ENCODE measurements at places on chromosomes 16 and 17. TPM values are rescaled to one million over a fixed set of nuclear protein-coding genes. Genes with fewer than 3 reads are reported as not detected.
A peak's percentile ranks its signal among the peaks of the same experiment; 100 is the strongest.

The MT1M gene
- not detected for total RNA-seq

The TMEM204 gene
- 124 TPM for total RNA-seq

GRCh38 chr17:83109793-83110645 lies 30.6 kb downstream of the METRNL start:
- H3K4me3 ChIP-seq: no peak overlapping the region
- H3K27ac ChIP-seq: no peak overlapping the region
- no peak for DNase-seq
- no peaks in the 10 kb centered on the region for H3K36me3 ChIP-seq
- no peaks in the 10 kb centered on the region for H3K27me3 ChIP-seq

GRCh38 chr17:38550661-38551060 lies 55.1 kb downstream of the SRCIN1 start:
- no peak overlapping the region for H3K27ac ChIP-seq
- H3K36me3 ChIP-seq: no peaks in the 10 kb centered on the region
- H3K27me3 ChIP-seq: no peaks in the 10 kb centered on the region

DNA sequence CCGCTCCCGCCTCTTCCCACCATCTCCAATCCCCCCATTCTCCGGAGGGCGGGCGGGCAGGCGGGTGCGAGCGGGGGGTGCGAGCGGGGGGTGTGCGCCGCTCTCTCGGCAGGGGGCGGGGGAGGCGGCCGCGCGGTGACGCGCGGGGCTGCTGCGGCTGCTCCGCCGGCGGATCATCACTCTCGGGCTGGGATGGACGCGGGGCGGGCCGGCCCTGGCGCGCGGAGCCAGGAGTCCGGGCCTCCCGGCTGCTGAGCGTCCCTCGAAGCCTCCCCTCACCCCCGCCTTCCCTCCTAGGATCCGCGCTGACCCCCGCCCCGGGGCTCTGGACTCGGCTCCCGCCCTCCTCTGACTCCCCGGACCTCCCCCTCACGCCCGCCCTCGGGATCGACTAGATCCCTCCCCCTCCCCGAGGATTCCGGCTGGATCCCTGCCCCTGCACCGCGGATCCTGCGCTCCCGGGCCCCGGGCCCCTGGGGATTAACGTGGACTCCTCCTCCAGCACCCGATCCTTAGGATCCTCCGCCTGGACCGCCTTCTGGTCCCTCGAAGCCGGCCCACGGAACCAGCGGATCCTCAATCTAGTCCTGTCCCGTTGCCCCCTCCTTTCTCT lies 946 bp upstream of the TMEM256 start:
- H3K27ac ChIP-seq: peak overlapping the region; percentile 51
- DNase-seq: peak; percentile 83
- H3K4me1 ChIP-seq: peaks cover 17% of the 10 kb centered on the region
- no peaks in the 10 kb centered on the region for H3K27me3 ChIP-seq

DNA sequence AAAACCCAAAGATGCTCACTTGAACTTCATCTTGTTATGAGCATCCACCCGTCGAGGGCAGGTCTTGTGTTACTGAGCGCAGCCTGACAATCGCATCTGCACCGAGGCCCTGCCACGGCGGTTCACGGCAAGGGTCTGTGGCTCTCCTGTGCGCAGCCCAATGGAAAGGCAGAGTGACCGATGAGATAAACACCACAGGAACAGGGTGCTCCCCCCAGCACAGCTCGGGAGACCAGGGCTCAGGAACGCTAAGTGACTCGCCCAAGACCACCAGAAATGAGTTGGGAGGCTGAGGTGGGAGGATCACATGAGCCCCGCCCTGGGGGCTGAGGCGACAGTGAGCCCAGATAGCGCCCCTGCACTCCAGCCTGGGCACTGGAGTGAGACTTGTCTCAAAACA lies 134.7 kb downstream of the ANKRD11 start:
- H3K27ac ChIP-seq: no peak overlapping the region
- no peak overlapping the region for H3K4me3 ChIP-seq
- peaks cover 88% of the 10 kb centered on the region for H3K4me1 ChIP-seq
- H3K36me3 ChIP-seq: peaks cover 3% of the 10 kb centered on the region
- no peak for DNase-seq

GRCh38 chr16:70701596-70701995 lies 15.7 kb upstream of the MTSS2 start:
- DNase-seq: no peak
- H3K4me1 ChIP-seq: no peaks in the 10 kb centered on the region
- no peak overlapping the region for H3K4me3 ChIP-seq
- H3K27ac ChIP-seq: no peak overlapping the region
- no peaks in the 10 kb centered on the region for H3K27me3 ChIP-seq

DNA sequence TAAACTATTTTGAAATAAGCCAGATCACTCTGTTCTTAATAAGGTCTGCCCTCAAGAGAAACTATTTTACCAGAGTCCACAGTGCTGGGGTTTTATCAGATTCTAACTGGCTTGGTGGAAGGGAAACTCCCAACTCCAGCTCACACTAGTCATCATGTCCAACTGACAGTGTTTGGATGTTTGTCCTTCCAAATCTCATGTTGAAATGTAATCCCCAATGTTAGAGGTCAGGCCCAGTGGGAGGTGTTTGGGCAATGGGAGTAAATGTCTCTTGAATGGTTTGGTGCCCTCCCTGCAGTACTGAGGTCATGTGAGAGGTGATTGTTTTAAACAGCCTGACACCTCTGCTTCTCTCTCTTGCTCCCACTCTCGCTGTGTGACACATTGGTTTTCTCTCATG lies 1301.0 kb upstream of the CDH8 start:
- no peak for DNase-seq
- H3K36me3 ChIP-seq: no peaks in the 10 kb centered on the region
- no peak overlapping the region for H3K4me3 ChIP-seq
- no peaks in the 10 kb centered on the region for H3K27me3 ChIP-seq
- H3K4me1 ChIP-seq: no peaks in the 10 kb centered on the region

- no peaks in the 10 kb centered on the region for H3K27me3 ChIP-seq
- H3K36me3 ChIP-seq: peaks cover 6% of the 10 kb centered on the region
- no peak for DNase-seq
- peaks cover 47% of the 10 kb centered on the region for H3K4me1 ChIP-seq
- no peak overlapping the region for H3K4me3 ChIP-seq
- H3K27ac ChIP-seq: no peak overlapping the region
These were observed 15.6 kb downstream of the SBK1 start for GRCh38 chr16:28307936-28308335.

DNA sequence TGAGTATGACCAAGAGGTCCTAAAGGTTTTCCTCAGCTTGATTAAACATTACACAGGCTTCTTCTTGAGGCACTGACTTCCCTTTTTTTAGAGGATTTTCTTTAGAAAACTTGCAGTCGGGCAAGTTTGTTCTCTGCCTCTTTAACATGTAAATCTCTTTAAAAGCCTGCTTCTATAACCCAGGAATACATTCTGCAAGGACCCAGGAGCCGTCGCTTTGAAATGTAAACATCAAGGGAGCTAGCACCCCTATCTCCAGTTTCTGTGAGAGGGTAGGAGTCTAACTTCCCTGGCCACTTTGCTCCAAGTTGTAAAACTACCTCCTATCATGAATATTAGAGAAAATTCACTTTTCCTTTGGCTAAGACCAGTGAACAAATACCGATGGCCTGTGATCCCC lies 201.5 kb upstream of the CPHXL start:
- no peaks in the 10 kb centered on the region for H3K36me3 ChIP-seq
- H3K4me1 ChIP-seq: no peaks in the 10 kb centered on the region
- no peaks in the 10 kb centered on the region for H3K27me3 ChIP-seq
- DNase-seq: no peak
- no peak overlapping the region for H3K27ac ChIP-seq

DNA sequence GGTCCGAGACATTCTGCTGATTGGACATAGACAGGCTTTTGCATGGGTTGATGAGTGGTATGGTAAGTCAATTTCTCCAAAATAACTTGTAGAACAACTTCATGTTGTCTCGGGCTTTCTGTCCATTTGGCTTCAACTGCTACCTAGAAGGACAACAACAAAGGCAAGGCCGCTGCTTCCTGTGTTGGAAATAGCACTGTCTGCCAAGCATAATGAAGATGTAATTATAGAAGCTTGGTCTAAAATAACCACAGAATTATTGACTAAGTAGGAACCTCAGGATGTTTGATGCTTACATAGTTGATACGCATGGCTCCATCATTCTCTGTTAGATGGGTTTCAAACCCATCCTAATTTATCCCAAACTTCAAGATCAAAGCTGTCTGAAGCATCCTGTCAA lies 42.3 kb upstream of the NOL11 start:
- no peaks in the 10 kb centered on the region for H3K27me3 ChIP-seq
- no peak overlapping the region for H3K27ac ChIP-seq
- no peak for DNase-seq
- H3K4me1 ChIP-seq: no peaks in the 10 kb centered on the region

DNA sequence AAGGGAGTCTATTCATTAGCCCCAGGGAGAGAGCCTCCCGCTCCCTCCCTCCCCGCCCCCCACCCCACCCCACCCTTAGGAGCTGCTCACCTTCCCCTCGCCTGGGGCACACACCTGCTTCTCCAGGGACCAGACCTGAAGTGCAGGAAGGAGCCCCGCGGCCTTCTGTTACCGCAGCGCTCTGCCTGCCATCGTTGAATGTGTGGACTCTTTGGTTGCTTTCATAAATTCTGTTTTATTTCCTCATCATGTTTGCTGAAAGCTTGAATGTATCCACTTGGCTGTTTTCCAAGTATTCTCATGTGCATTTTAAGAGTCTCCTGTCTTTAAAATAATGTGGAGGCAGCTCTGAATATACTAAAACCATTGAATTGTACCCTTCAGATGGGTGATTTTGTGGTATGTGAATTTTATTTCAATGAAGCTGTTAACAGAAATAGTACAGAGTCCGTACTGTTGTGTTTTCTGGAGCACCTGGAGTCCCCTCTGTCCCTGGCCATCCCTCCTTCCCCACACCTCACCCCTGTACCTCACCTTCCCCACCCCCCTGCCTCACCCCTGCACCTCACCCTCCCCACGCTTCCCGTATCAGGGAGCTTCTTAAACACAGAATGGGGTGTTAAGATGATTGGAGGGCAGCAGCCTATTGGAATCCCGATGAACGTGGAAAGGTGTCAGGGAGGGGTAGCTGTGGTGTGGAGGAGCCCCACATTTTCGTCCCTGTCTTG lies 25.5 kb downstream of the RAB11FIP3 start:
- H3K27ac ChIP-seq: no peak overlapping the region
- H3K27me3 ChIP-seq: no peaks in the 10 kb centered on the region
- no peak overlapping the region for H3K4me3 ChIP-seq
- H3K4me1 ChIP-seq: no peaks in the 10 kb centered on the region
- no peaks in the 10 kb centered on the region for H3K36me3 ChIP-seq
- DNase-seq: no peak

DNA sequence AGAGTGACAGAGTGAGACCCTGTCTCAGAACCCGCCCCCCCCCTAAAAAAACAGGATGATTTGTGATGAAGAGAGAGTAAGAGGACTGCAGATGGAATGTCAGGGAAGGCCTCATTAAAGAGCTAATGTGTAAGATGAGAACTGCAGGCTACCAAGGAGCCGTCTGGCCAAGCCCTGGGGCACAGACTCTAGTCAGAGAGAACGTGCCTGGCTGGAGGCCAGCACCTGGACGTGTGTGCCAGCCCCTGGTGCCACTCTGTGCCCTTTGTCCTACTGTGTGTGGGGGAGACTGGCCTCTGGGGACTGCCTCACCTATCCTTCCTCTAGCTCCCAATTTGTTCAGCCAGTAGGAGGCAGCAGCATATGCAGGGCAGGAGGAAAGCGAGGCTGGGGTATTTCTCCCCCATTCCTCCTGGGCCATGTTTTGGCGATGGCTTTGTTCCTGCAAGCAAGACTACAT lies 37.1 kb downstream of the KNOP1 start:
- H3K4me3 ChIP-seq: no peak overlapping the region
- peaks cover 9% of the 10 kb centered on the region for H3K36me3 ChIP-seq
- no peak overlapping the region for H3K27ac ChIP-seq
- no peaks in the 10 kb centered on the region for H3K4me1 ChIP-seq
- H3K27me3 ChIP-seq: no peaks in the 10 kb centered on the region
- no peak for DNase-seq

GRCh38 chr17:19569785-19570543 lies 36.3 kb downstream of the SLC47A1 start:
- no peak overlapping the region for H3K27ac ChIP-seq
- H3K4me1 ChIP-seq: no peaks in the 10 kb centered on the region
- DNase-seq: no peak
- H3K27me3 ChIP-seq: no peaks in the 10 kb centered on the region
- H3K36me3 ChIP-seq: no peaks in the 10 kb centered on the region
- H3K4me3 ChIP-seq: no peak overlapping the region

DNA sequence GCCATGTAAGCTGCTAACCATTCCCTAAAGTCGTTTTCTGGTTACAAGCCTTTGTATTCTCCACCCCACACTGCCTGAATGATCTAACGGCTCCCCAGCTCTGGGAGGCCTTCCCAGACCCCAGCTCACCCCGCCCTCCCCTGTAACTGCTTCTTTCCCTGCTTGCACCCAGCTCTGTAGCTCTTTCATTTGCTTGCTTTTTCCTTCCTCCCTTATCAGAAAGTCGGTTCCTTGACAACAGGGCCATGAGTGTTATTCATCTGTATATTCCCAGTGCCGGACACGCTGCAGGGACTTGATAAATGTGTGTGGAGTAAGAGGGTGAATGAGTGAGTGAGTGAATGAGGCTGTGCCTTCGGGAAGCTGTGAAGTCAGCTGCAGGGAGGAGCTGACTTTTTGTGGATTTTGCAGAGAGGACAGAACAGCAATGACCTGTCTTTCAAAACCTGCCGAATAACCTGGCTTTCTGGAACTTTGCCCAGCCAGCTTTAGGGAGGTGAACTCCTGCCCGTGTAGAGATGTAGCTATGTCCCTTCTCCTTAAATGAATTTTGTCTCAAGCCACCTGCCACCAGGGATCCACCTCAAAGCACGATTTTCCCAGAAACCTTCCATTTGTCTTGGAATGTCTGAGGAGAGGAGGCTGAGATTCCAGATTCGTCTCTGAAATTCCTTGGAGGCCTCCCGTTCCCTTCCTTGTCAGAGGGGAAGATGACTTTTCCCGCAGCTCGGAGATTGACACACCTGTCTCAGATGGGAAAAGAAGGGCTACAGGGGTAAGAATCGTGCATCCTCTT lies 20.0 kb upstream of the CACNG4 start:
- no peaks in the 10 kb centered on the region for H3K4me1 ChIP-seq
- no peak for DNase-seq
- H3K27me3 ChIP-seq: peaks cover 6% of the 10 kb centered on the region
- no peaks in the 10 kb centered on the region for H3K36me3 ChIP-seq

GRCh38 chr17:41329279-41329948 lies 13.9 kb upstream of the KRTAP17-1 start:
- no peaks in the 10 kb centered on the region for H3K36me3 ChIP-seq
- H3K4me3 ChIP-seq: no peak overlapping the region
- H3K27ac ChIP-seq: no peak overlapping the region
- H3K4me1 ChIP-seq: peaks cover 63% of the 10 kb centered on the region

GRCh38 chr16:81477697-81478693 lies 33.4 kb downstream of the CMIP start:
- no peak overlapping the region for H3K4me3 ChIP-seq
- H3K27me3 ChIP-seq: no peaks in the 10 kb centered on the region
- no peak for DNase-seq
- peaks cover 63% of the 10 kb centered on the region for H3K4me1 ChIP-seq
- H3K36me3 ChIP-seq: no peaks in the 10 kb centered on the region

All from CD4-positive, alpha-beta memory T cell (primary cell).